ENCODE measurements at places on chromosomes 3 and 15. TPM values are rescaled to one million over a fixed set of nuclear protein-coding genes. Genes with fewer than 3 reads are reported as not detected.

GCSAM gene
- total RNA-seq: 0.40 TPM

CLEC3B gene
- 128 TPM for total RNA-seq

CASR gene
- total RNA-seq: not detected

SLC22A14 gene
- total RNA-seq: not detected

LYZL4 gene
- total RNA-seq: not detected

DNA sequence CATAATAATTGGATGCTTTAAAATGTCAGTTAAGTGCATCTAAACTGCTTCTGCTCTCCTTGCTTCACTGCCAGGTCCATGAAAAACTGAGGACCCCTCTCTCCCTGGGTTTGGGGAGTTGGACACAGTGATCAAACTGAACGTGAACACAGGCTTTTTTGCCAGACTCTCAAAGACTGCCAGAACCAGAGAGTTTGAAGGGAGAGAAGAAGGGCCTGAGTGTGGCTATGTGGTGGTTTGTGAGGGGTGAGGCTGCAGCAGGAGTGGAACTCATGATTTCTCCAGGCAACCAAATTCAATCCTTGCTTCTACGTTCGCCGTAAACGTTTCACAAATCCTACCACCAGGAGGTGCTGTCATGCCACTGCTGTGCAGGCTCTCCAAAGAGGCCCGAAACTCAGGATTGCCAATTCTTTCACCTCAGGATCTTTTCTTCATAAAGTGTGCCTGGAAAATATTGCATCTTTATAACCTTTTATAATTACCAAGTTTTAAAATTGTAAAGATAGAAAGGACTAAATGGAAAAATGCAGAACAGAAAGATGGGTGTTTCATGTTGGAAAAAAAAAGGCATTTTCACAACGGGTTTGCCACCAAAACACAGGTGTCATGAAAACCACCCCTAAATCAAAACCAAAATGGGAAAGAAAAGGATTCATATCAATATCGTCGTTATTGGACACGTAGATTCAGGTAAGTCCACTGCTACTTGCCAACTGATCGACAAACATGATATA, 19.7 kb downstream of the TM4SF4 start:
- no peaks in the 10 kb centered on the region for H3K36me3 ChIP-seq
- H3K4me3 ChIP-seq: no peak overlapping the region
- no peaks in the 10 kb centered on the region for H3K27me3 ChIP-seq
